ENCODE measurements at places on chromosomes 7 and 10. TPM values are rescaled to one million over a fixed set of nuclear protein-coding genes. Genes with fewer than 3 reads are reported as not detected.

- peak; percentile 8 for DNase-seq
Measured at GRCh38 chr10:63374991-63375390, 90.8 kb downstream of the JMJD1C start.

DNA sequence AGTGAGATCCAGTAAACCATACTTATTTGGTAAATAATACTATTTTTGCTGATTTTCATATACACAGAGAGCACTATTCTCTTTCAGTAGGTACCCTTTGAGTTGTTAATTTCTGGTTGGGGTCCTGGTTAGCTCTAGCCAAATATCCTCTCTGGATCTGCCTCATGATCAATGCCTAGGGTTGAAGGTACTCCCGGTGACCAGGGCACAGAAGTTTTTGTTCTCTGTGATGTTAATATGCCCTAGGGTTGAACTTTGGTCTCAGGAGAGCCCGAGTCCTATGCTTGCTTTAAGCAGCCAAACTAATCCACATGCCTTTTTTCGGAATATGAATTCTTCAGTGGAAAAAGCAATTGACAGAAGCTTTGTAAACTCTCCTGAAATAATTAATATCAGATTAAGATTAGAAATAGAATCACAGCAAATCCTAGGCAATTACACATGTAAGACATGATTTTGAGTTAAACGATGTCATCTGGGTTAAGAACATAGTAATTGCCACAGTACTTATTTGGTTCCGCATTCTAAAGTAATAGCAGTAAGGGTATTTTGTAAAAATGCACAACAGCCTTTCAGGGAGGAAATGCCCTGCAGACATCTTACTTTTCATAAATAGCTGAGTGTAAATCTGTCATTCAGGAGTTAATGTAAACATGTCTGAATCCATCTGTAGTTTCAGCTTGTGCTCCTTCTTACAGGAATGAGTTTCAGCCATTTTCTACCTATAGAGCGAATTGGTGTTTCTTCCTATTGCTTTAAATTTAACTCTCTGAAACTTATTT lies 10.1 kb downstream of the CHN2 start:
- DNase-seq = no peak

DNA sequence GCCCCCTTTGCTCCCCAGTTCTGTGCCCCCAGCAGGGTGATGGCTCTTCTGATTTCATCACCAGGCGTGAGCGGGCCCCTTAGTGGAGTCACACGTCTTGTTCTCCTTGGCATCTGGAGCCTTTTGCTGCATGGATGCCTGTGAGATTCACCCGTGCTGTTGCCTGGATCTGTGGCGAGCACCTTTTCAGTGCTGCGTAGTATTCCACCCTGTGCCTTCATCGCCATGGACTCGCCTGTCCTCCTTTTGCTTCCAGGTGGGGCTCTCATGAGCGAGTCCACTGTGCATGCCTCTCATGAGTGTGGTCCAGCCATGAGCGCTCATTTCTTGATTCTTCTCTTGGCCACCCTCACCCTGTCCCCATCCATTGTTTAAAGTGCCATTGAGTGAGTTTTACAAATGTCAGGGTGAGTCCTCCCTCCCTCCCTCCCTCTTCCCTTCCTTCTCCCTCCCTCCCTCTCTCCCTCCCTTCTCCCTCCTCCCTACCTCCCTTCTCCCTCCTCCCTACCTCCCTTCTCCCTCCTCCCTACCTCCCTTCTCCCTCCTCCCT lies 44.0 kb downstream of the UNCX start:
- no peak for DNase-seq

DNA sequence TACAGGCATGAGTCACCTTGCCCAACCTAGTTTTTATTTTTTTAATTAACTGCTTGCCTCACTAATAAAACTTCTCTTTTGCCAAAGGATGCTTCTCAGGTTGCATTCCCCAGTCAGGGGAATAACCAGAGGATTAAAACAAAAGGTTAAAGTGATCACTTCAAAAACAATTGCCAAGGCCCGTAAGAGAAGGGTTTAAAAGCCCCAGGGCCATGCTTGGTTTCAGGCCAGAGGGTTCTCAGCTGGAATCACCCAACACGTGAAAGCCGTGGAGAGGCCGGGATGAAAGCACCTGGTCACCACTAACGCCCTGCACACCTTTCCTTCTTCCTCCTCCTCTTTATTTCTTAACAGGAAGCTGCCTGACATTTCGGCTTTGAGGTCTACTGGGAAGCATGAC lies 587.5 kb downstream of the PTPRN2 start:
- no peak for DNase-seq

AGMO gene
- total RNA-seq = not detected

LDB1 gene
- total RNA-seq = 54.3 TPM

DNA sequence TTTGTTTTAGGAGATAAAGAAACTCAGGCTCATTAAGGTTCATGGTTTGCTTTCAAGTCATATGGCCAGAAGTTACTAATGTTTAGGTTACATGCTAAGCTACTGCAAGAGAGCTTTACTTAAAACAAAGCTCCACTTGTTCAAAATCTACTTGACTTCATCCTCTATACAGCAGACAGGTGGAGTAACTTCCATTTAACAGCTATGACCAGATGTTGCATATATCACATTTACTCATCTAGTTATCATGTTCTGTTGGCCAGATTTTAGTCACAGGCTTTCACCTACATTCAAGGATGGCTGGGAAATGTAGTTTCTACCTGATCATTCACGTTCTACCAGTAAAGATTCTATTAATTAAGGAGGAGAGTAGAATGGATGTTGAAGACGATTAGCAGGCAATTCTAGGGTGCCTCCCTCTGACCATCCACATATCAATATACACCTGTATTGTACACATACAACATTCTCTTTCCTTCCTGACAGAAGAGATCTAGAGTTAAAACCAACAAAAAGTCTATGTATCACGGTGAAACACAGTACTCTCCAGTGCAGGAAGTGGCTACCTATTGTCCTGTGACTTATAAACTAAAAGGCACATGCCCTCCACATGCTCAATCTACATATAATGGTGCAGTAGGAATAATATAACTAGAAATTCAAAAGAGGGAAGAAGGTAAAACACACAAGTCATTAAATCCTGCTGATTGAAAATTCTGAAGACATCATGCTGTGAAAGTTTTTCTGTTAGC lies 488.0 kb downstream of the MDFIC start:
- DNase-seq = no peak

DNA sequence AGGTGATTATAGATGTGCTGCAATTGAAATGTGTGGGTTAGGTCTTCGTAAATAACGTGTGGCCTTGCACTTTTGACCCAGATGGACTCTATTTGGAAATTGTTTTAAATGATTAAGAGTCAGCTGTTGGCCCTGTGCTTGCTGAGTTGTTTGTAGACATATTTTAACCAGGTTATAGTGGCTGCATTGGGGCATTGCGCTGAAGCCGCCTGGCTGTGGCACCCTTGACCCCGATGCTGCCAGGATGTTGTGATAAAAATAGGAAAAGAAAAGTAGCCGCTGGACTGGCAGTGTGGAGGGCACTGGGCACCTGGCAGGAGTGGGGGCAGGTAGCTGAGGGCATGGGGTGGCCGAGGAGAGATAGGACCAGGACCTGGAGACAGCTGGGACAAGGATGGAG lies 13.4 kb downstream of the LRRC27 start:
- no peak for DNase-seq
